ENCODE measurements at places on chromosomes 13 and 19. TPM values are rescaled to one million over a fixed set of nuclear protein-coding genes. Genes with fewer than 3 reads are reported as not detected.

Gene KLK8
- 92.8 TPM for total RNA-seq

Gene FUT1
- 14.1 TPM for total RNA-seq

Gene SLC35E1
- 49.1 TPM for total RNA-seq

Gene ZNF726
- not detected for total RNA-seq

Gene CGB3
- total RNA-seq: not detected

Gene POU4F1
- total RNA-seq: not detected

Gene PINLYP
- total RNA-seq: 0.17 TPM

Gene CEACAM7
- not detected for total RNA-seq

Gene CLC
- total RNA-seq: not detected

Gene LGI4
- 0.32 TPM for total RNA-seq

Gene ZNF135
- not detected for total RNA-seq

Gene SOX1
- total RNA-seq: not detected

Gene KLK12
- not detected for total RNA-seq

Gene EEF2
- total RNA-seq: 3,796 TPM

- no peak for DNase-seq
Observed at GRCh38 chr19:21519488-21519887, 14.1 kb downstream of the ZNF429 start.

DNA sequence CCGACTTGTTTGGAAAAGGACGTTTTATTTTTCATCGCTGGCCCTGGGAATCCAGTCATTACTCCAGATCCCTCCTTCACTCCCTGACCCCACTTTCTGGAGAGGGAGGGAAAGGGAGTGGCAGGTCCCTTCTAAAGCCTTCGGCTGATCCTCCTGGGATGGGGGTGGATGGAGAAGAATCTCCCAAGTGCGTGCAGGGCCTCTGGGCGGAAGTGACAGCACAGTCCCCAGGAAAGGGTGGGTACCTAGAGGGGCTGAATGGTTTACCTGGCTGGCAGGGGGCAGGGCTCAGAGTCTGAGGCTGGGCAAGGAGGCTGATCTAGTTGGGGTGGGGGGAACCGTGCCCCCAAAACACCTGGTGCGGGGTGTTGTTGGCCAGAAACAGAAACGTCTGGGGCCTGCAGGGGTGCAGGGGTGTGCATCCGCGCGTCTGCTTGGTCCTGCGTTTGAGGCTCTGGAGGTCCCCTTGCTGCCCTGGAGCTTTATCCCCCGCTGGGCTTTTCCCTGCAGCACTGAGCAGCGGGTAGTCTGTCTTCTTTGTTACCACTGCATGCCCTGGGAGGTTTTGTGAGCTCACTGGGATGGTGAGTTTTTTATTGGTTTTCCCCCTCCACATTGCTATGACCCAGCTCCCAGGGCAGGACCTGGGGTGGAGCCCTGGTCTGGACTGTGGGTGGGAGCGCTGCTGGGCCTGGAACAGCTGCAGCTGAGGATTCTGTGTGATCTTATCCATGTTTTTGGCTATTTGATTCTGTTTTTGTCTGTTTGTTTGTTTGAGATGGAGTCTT, 3.0 kb upstream of the ZNF628 start:
- no peak for DNase-seq

- DNase-seq: no peak
Observed at GRCh38 chr13:114131583-114132418, 622 bp downstream of the RASA3 start.

GRCh38 chr13:73000027-73000674, 58.7 kb upstream of the KLF5 start:
- peak; percentile 26 for DNase-seq

DNA sequence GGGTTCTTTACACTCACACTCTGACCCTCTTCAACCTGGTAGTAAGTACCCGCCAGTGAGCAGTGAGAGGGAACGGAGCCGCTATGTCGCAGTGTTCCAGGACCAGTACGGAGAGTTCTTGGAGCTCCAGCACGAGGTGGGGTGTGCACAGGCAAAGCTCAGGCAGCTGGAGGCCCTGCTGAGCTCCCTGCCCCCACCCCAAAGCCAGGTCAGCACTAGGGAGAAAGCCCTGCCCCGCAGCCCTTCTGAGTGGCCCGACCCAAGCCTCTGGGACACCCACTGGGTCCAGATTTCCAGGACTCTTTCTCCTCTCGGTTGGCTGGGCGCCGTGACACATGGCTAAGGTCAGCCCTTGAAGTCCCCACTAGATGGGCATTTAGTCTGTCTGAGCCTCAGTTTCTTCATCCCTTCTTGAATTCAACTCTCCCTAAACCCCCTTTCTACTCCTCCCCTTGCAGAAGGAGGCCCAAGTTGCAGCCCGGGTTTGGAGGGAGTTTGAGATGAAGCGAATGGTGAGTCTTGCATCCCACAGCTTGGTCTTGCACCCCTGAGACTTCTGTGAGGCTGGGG, 1.9 kb downstream of the OCEL1 start:
- no peak for DNase-seq

- DNase-seq: no peak
Observed at GRCh38 chr13:109941951-109942350, 155.6 kb upstream of the IRS2 start.

DNA sequence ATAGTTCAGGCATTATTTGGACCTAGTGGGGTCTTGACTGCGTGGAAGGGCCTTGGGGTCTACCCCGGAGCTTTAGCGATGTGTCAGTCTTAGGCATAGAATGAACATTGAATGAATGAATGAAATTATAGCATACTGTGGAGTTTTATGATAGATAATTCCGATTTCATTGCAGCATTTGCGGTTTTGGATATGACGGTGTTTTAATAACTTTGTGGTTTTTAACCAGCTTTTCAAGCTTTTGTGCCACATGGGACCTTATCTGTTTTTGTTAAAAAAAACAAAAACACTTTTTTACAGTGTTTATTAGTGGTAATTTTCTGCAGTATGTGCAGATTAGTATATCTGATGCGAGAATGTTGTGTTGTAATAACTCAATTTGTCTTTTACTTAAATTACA, 696 bp downstream of the NUP58 start:
- DNase-seq: no peak

DNA sequence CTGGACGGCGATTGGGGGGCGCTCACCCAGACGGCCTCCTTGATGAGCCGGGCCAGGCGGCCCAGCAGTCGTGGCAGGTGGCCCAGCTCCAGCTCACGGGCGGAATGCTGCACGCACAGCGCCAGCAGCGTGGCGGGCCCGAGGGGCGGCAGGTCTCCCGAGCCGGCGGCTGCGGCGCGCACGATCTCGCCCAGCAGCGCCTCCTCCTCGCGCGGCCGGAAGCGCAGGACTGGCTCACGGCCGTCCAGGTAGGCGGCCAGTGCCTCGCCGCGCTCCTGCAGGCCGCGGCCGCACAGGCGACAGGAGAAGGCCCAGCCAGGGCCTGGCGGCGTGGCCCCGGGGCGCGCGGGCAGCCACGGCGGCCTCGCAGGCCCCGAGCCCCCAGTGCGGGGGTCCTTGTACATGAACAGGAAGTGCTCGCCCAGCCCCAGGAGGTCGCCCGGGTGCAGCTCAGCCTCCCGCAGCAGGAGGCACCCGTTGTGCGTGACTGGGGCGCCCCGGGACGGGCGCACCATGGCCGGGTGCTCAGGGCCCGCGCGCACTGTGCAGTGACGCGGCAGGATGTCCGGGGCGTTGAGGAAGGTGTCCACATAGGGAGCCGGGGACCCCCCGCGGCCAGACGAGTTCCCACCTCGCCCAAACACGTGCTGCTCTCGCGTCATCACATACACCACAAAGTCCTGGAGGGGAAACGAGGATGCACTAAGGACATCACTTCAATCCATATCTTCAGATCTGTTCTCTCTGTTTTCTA, 9.6 kb upstream of the MAMSTR start:
- no peak for DNase-seq

- DNase-seq: no peak
Observed at GRCh38 chr13:76668141-76668540, 218.1 kb downstream of the KCTD12 start.

- no peak for DNase-seq
Observed at GRCh38 chr19:11414544-11414943, 4.6 kb downstream of the RGL3 start.

DNA sequence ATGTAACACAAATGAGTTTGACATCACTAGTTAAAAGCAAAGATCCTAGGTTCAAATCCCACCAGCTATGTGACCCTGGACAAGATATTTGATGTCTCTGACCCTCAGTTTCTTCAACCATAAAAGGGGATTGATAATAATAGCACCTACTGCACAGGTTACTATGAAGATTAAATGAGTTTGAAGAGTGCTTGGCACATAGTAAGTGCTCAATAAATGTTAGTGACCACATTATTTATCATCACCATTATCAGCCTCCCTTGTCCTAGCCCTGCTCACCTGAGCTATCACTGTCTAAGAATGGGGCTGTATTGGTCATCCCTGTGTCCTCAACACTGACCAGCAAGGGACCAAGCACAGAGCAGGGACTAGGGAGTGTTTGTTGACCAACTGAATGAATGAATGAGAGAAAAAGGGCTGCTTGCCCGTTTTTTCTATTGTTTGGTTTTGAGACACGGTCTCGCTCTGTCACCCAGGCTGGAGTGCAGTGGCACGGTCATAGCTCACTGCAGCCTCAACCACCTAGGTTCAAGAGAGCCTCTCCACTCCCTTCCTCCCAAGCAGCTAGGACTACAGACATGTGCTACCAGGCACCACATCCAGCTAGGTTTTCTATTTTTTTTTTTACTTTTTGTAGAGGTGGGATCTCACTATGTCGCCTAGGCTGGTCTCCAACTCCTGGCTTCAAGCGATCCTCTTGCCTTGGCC, 26.6 kb upstream of the DACT3 start:
- DNase-seq: no peak

DNA sequence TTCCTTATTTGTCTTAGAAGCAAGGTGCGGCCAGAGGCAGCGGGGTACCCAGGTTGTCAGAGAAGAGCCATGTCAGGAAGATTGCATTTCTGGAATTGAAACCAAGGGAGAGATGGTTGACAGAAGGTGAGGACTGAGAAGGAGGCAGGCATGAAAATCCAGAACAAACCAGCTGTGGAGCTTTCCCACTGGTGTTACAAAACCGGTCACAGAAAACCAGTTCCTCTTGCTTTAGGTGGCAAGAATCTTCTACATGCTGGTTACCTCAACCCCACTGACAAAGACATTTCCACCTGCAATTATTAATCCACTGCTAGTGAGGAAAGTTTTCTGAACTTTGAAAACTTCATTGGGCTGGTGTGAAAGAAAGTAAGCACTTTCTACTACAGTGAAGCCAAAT, 64.0 kb upstream of the MED4 start:
- DNase-seq: no peak

DNA sequence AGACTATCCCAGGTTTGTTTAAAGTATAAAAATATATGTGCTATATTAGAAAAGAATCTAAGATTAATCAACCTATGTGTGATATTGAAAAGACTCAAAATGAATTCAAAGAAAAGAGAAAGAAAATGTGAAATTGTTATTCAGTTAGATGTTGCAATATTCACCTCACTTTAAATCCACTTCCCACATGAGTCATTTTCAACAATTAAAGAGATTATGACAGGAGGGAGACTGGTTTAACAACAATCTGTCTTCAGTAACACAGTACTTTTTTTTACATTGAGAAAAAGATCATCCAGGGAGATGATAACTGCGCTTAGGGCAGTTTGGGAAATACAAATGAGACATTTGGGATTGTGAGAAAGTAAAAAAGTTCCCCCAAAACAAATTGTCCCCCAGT, 1246.2 kb downstream of the SLITRK1 start:
- no peak for DNase-seq

DNA sequence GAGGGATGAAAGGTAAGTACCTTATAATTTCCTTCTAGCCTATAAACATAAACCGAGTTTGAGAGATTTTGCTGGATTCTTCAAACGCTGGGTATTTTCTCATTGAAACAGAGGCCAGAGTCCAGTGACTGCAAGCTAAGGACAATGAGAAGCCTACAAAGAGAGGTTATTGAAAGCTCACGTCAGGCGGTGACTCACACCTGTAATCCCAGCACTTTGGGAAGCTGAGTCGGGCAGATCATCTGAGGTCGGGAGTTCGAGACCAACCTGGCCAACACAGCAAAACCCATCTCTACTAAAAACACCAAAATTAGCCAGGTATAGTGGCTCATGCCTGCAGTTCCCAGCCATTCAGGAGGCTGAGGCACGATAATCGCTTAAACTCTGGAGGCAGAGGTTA, 15.0 kb upstream of the ZNF69 start:
- no peak for DNase-seq

DNA sequence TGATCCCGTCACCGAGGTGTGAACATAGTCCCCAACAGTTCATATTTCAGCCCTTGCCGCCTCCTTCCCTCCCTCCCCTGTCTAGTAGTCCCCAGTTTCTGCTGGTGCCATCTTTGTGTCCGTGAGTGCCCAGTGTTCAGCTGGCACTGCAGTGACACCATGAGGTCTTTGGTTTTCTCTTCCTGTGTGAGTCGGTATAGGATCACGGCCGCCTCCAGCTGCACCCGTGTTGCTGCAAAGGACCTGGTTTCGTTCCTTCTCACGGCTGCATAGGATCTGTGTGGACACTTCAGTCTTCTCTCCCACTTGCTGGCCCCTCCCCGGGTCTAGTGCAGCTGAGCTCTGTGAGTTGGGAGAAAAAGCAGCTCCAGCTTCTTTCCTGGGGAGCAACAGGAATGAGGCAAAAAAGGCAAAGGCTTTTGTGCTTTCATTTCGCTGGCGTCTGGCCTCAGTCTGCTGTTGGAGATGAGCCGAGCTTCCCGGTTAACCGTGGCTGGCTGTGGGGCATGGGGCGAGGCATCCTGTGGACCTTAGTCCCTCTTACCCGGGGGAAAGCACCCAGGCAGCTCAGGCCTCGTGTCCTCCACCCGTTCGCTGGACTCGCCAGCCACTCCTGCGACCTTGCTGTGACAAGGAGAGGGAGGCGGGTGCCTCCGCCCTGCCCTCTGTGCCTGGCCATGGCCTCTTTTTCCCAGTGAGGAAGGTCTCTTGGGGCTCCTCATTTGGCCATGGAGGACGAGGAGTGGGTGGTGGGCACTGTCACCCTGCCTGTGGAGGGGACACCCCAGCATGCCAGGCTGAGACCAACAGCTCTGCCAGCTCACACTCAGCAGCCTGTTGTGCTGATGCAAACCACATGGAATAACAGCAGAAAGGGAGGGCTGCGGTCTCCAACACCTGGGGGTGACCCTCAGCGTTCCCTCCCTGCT, 196.5 kb downstream of the TEX29 start:
- DNase-seq: no peak

GRCh38 chr13:27006519-27007161, 165.0 kb downstream of the USP12 start:
- peak; percentile 12 for DNase-seq
